GM12864 (cell line): ENCODE measurements at places on chromosomes 12 and 14.

DNA sequence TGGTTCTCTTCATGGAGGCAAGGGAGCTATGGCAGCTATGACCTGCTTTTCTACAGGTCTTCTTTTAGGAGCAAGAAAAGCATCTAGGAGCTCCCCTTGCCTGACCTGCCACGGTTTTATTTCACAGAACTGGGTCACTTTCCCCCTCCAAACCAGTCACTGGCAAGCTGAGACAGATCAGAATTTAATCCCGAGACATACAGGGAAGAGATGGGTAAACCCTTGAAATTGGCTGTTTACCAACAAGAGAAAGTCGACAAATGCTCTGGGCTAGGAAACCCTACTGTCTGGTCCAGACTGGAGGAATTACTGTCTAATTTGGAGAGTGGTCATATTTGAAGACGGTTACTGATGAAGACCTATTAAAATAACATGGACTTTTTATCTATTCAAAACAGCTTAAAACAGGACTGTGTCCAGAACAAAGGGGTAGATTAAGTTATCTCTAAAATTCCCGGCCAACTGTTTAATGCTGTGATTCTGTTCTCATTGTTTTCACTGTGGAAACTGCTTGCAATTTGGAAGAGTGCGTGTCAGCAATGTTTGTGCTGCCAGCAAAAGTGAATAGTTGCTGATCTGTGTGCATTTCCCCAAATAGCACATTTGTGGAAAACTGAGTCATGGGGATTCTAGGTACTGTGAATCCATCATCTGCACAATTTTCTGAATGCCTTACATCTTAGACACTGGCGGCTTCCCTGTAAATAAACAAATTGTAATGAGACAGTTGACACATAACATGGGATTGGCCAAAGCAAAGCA lies 73.4 kb upstream of the EEA1 start:
- no peak for DNase-seq

- no peak for DNase-seq
These were observed 29.0 kb upstream of the MSI1 start for GRCh38 chr12:120397824-120398540.

DNA sequence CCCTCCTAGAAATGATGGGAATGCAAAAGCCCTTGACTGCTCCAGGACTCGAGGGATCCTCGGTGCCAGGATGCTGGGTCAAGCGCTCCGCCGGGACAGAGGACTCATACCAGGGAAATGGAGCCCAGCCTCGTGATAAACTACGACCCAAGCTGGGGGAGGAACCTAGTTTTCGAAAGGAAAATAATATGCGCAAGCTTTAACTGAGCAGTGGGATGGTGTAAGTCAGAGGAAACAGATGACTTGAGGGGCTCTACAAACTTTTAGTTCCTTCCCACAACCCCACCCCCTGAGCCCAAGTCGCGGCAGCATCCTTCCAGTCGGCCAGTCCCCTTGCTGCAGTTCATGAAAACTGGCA lies 654 bp upstream of the SUPT16H start:
- DNase-seq: peak; percentile 5

DNA sequence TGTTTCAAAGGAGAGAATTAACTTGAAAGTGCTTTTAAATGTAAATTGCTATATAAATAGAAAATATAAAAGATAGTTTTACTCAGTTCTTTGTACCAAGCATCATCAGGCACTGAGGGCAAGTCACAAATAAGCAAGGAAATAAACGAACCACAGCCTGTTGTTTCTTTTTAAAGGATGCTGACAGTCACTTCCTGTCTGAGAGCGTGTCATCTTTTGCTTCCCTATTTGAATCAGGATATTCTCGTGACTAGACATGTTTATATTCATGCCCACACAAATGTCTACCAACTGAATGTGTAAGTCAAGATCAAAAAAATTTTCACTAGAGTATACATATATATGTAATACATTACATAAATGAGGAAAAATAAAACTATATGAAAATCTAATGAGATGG lies 31.4 kb upstream of the SLC2A13 start:
- DNase-seq: no peak

GRCh38 chr14:93109572-93110481 lies 5.9 kb downstream of the ITPK1 start:
- no peak for DNase-seq

GRCh38 chr12:130642856-130643255 lies 73.2 kb downstream of the RIMBP2 start:
- no peak for DNase-seq

DNA sequence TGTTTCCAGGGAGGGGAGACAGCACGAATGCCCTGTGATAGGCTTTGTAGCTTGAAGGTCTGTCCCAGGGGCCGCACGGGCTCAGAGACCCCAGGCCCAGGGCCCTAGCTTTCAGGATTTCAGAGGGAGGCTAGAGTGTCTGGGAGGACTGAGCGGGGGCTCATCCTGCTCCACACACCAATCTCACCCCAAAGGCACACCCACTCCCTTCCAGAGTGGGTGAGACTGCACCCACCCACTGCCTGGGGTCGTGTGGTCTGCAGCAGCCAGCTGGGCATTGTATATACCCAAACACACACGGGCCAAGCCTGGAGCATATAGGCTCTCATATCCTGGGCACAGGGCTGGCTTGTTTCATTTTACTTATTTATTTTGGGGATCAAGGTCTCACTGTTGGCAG lies 5.8 kb upstream of the SLC25A47 start:
- DNase-seq: no peak

DNA sequence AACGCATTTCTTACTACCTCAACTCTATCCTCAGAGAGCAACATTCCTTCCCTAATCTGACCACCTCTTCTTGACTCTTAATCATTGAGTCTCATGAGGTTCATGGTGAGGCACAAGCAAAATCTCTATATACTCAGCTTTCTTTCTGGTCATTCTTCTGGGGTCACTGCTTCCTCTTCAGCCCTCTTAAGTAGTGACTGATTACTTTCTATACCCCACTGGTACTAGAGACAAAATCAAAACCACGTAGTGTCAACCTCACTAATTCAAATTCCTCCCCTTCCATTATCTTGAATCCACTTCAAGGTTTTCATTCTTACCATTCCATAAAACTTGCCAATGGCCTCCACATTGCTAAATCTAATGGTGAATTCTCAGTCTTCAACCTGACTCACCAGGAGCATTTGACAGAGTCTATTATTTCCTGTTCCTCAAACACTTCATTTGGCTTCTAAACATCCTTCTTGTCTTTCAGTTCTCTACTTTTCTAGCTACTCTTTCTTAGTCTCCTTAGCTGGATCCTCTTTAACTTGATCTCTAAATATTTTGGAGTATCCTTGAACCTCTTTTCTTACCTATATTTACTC lies 6.8 kb downstream of the WDHD1 start:
- no peak for DNase-seq

GRCh38 chr12:95440401-95440800 lies 33.6 kb upstream of the METAP2 start:
- DNase-seq: no peak

- no peak for DNase-seq
These were observed 48.4 kb downstream of the DCAF4 start for GRCh38 chr14:72974661-72975060.

GRCh38 chr14:33927944-33928343 lies 22.9 kb downstream of the EGLN3 start:
- no peak for DNase-seq

DNA sequence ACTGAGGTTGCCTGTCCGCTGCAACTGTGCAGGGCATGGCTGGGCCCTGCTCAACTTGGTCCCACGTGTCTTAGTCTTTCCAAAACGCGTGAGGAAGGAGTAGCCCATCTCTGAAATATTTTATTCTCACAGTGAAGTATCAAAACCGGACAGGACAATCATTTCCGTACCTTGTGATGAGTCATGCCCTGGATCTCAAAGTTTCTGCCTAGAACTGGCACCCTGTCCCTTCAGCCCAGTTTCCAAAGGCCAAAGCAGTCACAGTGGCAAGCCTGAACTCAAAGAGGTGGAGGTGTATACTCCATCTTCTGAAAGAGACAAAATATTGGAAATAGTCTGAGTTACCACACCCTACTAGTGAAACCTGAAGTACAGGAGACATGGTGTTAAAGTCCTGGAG lies 28.5 kb upstream of the SRGAP1 start:
- no peak for DNase-seq

DNA sequence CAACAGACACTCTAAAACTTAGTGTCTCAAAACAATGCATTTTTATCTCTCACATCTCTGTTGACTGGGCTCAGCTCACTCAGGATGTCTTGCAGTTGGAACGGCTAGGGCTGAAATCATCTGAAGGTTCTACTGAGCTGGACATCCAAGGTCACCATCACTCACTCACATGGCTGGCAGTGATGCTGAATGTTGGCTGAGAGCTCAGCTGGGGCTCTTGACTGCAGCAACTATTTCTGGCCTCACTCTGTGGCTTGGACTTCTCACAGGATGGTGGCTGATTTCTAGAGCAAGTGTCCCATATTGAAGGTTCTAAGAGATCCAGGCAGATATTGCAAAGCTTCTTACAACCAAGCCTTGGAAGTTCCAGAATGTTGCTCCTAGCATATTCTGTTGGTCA lies 166.5 kb downstream of the ZFP36L1 start:
- no peak for DNase-seq

DNA sequence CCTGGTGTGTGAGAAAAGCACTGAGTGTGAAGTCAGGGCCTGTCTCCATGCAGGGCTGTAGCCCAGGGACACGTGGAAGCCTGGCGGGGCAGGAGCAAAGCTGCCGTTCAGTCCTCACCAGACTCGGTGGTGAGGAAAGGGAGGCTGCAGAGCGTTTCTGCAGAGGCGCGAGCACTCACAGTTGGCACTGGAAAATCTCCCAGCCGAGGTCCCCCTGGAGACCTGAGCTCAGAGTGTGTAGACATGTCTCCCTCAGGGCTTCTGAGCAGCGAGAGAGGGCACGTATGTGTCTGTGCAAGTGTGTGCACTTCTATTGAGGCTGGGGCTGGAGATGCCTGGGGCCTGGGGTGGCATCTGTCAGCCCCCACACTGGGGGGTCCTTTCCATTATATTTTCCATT lies 11.0 kb upstream of the HHIPL1 start:
- DNase-seq: no peak

DNA sequence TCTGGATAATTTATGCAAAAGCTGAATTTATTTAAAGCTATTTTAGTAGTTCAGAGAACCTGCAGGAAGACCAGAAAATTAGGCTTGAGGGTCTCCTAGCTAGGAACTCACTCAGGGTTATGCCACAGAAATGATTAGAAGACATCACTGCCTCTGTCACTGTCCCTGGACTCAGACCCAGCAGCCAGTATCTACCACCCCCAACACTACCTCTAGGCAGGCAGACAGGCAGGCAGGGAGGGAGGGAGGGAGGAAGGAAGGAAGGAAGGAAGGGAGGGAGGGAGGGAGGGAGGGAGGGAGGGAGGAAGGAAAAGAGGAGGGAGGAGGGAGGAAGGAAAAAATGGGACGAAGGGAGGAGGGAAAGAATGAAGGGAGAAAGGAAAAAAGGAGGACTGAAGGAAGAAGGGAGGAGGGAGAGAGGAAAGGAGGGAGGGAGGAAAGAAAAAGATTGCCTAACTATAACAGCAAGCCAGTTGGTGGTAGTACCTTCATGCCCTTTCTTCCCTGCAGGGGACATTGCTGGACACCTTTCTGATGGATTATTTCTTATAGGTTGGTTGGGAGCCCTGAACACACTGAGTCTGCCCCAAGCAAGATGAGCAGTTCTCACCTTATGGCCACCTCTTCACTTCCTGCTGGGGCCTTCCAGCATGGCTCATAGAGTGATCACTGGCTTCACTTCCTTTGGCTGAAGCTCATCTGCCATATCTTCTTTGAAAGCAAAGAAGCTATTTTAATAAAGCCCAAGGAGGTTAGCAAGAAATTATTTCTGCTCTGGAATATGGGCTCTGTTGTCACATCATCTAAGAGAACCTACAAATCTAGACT lies 49.7 kb downstream of the KICS2 start:
- no peak for DNase-seq

GRCh38 chr12:88300931-88301330 lies 158.8 kb downstream of the TMTC3 start:
- DNase-seq: no peak

- DNase-seq: no peak
These were observed 22.8 kb upstream of the JPH4 start for GRCh38 chr14:23601424-23601823.

DNA sequence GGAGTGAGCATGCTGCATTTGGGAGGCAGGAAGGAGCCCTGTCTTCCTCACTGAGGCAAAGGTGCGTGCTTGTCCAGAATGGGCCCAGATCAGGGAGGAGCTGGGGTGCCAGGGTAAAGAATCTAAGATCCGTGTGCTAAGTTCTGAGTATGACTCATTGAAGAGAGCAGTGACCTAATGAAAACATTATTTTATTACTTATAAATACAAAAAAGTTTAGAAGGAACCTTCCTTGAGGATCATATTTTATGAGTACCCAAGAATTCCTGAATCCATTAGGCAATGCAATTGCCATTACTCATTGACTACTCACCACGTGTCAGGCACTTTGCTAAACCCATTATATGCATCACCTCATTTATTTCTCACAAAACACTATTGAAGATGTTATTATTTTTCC lies 264.7 kb downstream of the EGLN3 start:
- DNase-seq: no peak

DNA sequence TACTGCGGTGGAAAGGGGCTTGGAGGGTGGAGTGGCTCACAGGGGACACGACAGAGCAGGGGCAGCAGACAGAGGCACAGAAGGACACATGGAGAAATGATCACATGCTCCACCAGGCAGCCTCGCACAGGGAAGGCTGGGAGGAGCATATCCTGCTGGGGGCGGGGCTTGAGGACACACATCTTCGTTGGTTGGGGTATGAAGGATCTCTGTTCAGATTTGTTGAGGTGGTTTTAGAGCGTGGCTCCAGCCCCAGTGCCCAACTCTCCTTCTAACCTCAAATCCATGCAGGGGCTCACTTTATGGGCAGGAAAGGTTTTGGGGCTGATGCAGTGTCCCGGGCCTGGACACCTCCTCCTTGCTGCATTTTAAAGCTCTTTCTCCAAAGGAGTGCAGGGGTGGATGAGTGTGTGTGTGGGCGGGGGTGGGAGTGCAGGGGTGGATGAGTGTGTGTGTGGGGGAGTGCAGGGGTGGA lies 733 bp upstream of the P3H3 start:
- DNase-seq: no peak

DNA sequence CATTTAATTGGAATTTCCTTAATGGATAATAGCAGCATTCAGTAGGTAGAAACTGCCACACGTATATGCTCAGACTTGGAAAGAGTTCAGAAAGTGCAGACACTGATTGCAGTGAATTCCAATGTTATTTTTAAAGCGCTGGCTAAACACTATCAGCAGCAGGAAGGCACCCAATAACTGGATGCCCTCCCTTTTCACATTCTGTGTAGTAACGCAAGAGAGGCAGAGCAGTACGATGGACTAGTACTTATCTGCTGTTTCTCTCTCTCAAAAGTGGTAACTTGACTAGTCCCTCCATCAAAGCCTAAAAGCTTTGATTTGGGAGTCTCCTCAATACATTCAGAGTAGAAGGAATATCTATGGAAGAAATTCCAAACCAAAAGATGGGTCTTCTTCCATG lies 791.0 kb downstream of the TMTC2 start:
- no peak for DNase-seq

DNA sequence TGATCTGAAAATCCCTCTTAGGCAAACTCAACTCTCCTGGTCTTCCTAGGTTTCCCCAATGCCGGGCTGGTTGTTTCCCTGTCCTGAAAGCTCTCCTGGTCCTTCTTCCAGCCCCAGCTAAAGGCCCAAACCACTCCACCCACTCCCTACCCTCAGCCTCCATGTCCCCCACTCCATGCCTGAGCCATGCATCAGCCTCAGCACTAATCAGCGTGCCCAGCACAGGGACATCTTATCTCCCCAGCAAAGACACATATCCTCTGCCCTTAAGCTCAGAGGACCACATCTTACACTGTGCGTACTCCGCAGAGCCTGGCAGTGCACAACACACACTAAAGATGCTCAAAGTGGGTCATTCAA lies 25.9 kb downstream of the ACTN1 start:
- DNase-seq: no peak

GRCh38 chr12:26629864-26630263 lies 203.1 kb downstream of the ITPR2 start:
- DNase-seq: no peak
